Right ventricle myocardium inferior (tissue), 1 donor: ENCODE measurements at places on chromosomes 2 and 18. TPM values are rescaled to one million over a fixed set of nuclear protein-coding genes. Genes with fewer than 3 reads are reported as not detected.
A peak's percentile ranks its signal among the peaks of the same experiment; 100 is the strongest.

The C2orf78 gene
- total RNA-seq = not detected

The MAPRE3 gene
- total RNA-seq = 58.9 TPM

The ZC3H15 gene
- total RNA-seq = 27.2 TPM

The TANC1 gene
- 62.4 TPM for total RNA-seq

The TSPYL6 gene
- not detected for total RNA-seq

The POTEC gene
- not detected for total RNA-seq

DNA sequence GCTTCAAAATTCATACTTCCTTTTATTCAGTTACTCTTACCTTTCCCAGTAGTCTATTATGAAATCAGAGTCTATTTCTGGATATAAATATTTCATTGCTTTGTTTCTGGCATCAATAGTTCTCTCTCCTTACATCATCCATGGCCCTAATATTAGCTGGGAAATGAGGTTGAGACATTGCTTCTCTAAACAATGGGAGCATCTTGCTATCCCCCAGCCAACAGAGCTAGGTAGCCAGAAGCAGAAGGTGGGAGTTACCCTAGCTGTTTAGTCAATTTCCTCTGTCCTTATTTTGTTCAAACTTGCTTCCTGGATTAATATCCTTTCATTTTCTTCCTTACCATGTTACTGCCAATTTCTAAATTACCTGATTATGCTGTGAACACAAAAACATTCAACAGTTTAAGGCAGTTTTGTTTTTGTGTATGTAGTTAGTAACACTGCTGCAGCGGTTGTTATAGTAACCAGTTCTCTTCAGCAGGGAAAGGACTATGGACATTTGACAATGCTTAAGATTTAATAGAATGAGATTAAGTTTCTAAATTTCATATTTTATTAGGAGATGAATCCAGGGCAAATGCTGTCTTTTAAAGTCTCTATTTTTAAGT, 160.5 kb upstream of the KCNJ3 start:
- DNase-seq = no peak

DNA sequence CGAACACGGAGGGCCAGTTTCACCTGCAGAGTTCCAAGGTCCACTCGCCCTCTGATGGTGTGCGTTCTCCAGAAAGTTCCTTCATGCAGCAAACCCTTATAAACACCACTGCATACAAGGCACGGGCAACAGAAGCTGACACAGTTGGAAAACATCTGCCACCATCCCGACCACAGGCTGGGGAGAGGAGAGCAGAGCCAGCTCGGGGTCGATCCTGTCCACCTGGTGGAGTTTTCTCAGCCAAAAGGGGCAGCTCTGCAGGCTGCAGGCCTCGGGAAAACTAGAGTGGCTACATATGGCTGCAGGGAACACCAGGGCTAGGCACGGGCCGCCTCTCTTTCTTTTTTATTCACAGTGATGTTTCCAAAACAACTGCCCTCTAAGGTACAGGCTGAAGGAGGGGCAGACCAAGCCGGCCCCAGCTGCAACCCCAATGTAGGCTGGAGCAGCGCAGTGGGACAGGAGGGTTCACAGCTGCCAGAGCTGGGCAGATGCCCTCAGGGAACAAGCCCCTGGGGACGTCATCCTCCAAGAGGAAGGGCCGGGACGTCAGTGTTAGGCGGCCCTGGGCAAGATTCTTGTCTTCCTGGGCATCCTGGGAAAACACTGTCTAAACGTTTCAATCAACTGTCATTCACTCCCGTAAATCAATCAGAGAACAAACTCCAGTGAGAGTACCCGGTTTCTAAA, 274.7 kb downstream of the TWIST2 start:
- no peak for DNase-seq

DNA sequence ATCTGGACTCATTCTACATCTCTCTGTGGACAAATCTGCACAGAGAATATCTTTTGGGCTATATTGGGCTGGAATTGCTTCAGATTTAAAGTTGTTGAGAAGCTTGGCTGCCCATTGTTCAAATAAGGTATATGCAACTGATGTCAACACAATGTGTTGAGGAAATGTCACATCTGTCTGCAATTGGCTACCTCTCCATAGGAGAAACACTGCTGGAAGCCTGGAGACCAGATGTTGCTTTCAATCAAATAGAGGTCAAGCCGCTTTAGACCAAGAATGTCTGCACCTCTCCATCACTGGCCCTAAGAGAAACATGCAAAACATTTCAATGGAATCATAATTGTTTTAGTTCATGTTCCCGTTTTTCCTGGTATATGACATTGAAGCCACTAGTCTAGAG, 720.2 kb downstream of the SLC4A3 start:
- no peak for DNase-seq

- no peak for DNase-seq
Observed at GRCh38 chr2:70959271-70959761, 19.1 kb upstream of the ANKRD53 start.

- DNase-seq = no peak
Observed at GRCh38 chr2:50582164-50582563, 449.8 kb downstream of the NRXN1 start.

DNA sequence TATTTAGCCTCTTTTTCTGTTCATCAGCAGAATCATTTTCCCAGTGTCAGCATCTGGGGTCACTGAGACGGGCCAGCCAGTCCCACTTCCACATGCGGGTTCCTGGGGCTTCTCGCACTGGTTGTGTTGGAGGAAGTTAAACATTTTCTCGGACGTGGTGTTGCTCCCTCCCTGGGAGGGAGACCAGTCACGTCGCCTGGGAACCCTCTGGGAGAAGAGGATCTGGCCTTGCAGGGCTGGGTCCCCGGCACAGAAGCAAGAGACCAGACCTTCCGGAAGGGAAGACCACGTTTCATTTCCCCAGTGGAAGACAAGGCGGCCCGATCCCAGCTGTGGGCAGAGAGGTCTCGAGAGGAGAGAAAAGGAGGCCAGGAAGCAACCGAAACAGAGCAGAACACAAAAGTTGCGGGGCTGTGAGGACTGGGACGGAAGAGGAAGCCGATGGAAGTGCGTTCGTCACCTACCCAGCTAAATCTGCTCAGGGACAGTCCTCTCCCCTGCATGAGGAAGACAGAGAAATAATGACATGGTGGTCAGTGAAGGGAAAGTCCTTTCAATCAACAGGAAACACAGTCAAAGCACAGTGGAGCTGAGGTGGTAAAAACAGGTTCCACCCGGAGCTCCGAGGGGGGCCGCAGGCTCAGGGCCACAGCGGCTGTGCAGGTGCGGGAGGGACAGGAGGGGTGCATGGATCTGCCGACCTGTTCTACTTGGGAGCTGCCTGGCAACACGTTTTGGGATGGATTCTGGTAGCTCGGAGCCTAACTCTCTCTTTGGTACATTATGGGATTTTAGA, 144.4 kb downstream of the MBP start:
- DNase-seq = no peak

DNA sequence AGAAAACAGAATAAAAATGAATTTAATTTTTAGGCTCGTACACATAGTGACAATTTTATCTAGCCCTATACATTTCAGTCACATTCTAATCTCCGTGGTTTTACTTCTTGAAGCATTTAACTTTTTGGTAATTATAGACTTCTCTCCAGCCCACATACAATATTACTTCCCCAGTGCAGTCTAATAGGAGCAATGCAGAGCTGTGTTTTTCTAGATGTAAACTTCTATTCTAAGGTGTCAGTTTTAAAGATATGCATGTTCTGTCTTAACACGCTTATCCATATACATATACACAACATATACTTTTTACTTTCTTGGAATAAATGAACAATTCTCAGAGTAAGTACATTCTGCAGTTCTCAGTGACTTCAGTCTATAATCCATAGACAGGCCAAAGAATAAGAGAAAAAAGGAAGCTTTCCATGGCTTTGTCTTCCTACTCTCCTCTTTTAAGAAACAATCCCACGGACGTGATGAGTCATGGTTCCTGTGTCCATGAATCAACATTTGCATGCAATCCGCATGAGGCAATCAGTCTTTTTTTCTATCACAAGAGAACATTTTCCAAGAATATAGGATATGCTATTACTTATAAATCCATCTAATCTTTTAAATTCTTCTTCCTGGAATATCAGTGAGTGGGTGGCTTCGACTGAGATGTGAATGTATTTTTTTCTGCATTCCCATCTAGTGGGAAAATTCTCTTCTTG, 42.8 kb downstream of the CCDC102B start:
- DNase-seq = no peak

DNA sequence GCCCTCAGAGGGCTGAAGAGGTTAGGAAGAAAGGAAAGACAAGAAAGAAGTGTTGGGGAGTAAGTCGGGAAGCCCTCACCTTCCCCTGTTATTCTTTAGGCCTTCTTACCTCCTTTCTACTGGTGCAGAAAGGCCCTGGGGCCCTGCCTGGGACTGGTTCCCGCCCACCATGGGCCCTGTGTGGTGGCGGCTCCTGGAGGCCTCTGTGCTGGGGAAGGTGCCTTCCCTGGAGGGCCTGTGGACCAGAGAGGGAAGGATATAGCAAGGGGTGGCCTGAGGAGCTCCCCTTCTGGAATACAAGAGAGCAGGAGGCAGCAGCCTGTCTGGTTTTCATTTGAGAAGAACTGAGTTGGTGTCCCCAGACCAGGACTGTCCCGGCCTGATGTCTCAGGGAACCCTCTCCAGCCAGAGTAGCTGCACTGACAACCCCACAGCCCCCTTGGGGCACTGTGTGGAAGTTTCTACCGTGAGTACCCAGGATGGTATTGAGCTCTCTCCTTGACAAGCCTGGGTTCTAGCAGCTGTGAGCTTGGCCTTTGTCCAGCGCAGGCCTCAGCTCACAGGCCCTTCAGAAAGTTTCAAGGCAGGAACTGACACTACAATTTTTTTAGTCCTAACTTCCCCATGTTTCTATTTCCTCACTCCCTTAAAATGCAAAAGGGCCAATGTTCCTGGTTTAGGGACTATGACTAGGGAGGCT, 47.1 kb downstream of the EFR3B start:
- no peak for DNase-seq

DNA sequence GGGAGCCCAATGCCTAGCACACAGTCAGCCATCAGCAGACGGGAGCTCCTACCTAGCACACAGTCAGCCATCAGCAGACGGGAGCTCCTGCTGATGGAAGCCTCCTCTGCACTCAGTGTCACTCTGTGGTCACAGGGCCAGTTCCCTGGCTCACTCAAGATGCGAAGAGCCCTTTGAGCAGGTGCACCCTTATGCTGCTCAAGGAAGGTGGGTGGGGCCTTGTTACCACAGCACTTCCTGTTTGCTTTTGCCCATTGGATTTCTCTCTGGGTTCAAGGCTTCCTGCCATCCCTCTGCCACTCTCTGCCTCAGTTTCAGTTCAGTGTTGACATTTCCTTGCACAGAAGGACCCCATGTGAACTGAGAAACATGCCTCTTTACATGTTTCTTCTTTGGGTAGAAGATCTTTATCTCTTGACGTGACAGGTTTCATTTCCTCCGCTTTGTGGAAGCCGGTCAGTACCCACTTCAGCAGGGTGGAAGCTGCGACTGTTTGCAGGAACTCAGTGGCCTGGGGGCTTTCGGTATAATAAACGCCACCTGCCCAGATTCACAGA, 11.6 kb downstream of the TRIB2 start:
- no peak for DNase-seq

DNA sequence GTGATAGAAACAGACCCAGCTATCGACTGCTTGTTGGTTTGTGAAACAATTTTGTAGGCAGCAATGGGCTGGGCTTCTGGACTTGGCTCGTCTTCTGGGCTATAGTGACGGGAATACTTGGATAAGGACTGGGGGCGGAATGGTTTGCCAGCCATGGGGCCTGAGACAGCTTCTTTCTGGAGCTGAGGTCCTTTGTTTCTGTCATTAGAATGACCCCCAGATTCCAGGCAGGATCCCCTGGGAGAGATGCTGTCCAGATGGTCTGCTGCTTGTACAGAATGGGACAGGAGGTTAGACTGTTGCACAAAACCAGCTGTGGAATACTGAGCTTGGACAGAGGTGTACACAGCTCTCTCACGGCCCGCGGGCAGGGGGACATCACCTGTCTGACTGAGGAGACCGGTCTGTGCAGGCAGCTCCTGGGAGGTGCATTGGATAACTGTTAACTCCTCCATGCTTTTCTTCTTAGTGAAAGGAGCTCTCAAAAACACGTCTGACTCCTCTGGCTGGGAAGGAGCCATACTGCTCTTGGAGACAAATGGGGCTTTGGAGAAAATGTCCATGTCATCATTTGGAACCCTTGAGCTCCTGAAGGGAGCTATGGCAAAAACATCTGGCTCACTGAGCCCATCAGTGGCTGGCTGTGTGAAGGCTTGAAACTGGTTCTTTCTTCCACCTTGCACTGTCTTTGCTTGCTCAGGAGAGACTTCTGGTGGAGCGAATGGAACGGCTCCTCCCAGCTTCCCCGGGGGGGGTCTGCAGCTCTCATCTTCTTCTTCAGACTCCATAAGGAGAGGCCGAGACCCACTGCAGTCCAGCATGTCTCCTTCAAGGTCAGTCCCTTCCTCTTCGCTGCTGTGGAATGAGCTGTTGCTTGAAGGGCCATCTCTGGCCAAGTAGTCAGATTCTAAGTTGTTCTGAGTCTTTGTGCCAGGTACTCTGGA, 28.6 kb upstream of the NFU1 start:
- DNase-seq = peak; percentile 80

DNA sequence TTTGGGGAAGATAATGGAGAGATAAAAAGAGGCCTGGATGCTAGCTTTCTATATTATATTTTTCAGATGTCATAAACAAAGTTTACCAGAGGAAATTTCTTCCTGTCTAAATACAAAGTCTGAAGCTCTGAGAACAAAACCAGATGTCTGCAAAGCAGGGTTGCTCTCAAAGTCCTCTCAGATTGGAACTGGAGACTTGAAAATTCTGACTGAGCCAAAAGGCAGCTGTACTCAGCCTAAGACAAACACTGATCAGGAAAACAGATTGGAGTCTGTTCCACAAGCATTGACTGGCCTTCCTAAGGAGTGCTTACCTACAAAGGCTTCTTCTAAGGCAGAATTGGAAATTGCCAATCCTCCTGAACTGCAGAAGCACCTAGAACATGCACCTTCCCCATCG, 25.1 kb downstream of the KDM3A start:
- DNase-seq = no peak

- DNase-seq = no peak
Observed at GRCh38 chr2:144324446-144325045, 195.4 kb downstream of the ZEB2 start.

DNA sequence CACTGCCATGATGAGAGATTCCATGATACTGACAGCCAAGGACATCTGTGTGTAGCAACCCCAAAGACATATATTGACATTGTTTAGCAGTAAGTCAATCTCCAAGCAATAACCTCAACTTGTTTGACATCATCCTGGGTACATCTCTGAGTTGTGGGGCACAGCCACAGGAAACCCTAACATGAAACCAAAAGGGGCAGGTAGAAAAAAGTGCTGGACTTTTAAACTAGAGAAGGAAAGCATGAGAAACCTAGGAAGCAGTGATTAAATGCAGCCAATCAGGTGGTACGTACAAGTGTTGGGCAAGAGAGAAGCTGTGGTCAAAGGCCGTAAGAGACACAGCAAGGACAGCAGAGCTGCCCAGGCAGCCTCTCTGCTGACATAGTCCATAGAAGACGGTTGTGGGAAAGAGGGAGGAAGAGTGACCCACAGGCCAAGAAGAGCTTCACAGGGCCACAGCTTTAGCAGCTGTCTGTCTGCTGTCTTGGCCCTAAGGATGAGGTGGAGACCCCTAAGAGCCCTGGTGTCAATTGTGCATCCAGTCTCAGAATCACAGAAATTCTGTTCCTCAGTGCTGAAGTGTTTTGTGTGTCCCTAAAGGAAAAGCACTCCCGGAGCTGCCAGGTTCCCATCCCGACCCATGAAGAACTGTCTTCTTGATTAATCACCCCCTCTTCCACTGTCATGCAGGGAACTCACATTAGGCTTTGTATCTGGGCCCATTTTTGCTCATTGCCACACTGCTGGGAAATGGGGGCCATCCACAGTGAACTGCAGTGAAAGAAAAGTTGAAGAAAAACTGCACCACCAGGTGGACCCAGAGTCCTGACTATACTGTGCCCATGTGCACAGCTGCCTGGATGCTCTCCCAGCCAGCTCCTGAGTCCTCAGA, 25.4 kb upstream of the CHN1 start:
- DNase-seq = no peak
